ENCODE measurements at places on chromosomes 1 and 21.

DNA sequence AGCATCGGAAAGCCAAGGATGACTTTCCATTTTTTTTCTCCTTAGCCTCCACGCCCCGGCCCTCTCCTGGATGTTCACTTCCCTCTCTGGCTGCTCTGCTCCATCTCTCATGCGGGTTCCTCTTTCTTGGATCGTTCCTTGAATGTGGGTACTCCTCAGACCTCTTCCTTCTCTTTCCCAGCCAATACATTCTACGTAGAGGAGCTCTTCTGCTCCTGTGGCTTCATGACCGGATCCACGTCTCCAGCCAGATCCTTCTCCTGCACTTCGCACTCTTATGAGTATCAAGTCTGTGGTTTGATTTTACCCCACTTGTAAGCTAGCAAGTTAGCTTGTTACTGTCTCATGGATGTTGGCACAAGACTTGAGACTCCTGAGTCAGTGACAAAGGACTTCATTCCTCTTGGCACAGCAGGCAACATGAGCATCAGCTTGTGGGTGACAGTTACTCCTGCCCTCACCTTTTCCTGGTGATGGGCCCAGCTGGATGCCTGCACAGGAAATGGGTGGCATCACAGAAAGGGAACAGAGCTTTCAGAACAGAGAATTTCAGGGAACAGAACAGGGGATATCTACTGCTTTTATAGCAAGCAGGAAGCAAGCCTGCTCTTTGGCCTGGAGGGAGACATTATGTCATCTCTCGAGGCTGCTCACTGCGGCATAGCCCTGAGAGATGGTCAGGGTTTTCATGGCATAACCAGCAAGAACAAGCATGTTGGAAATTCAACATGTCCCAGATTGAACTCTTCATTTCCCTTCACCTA is 100.1 kb upstream of the KIF26B start:
- DNase-seq: no peak
- no peaks in the 10 kb centered on the region for H3K27me3 ChIP-seq
- no peak overlapping the region for H3K4me3 ChIP-seq
- H3K27ac ChIP-seq: no peak overlapping the region
- peaks cover 5% of the 10 kb centered on the region for H3K4me1 ChIP-seq

DNA sequence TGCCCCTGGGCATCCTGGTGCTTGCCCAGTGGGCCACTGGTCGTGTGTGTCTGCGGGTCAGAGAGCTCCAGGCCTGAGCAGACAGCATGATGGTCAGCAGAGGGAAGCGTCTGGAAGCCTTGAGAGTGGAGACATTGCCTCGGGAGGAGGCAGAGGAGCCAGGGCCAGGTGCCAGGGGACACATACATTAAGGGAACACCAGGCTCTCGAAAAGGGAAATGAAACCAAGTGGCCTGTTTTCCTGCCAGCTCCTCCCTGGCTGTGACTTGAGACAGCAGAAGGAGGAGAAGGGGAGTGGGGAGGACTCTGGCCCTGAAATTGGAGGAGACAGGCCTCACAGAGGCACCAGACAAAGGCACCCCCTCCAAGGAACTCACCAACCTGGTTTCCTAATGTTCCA is 62.4 kb upstream of the LRP8 start:
- H3K27me3 ChIP-seq: no peaks in the 10 kb centered on the region
- H3K4me1 ChIP-seq: no peaks in the 10 kb centered on the region
- H3K27ac ChIP-seq: no peak overlapping the region
- H3K36me3 ChIP-seq: peaks cover 5% of the 10 kb centered on the region

DNA sequence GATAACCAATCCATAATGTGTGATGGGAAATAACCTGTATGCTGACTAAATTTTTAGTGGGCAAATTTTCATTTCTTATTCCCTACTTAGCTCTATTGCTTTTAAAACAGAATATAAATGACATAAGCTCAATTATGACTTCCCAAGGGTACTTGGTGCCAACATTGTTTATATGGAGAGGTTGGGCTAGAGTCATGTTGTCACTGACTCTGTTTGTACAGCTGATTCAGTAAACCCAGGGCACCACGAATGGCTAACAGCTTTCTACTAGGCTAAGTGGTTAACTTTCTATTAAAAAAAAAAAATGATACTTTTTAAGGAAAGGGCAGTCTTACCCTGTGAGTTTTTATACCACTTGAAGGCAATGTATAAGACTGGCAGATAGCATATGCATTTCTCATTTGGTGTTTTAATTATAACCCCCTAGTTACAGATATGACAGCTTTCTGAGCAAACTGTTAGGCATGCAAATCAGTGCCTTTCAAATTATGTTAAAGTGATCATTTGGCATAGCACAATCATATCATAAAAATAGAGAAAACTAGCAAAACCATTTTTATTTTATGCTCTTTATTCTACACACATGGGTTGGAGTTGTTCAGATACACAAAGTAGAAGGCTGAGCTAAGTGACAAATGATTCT is 147.1 kb downstream of the DNM3 start:
- H3K4me1 ChIP-seq: no peaks in the 10 kb centered on the region
- H3K27me3 ChIP-seq: no peaks in the 10 kb centered on the region
- DNase-seq: no peak
- no peak overlapping the region for H3K4me3 ChIP-seq
- H3K27ac ChIP-seq: no peak overlapping the region
- H3K36me3 ChIP-seq: no peaks in the 10 kb centered on the region

- no peaks in the 10 kb centered on the region for H3K36me3 ChIP-seq
- no peak for DNase-seq
- H3K27me3 ChIP-seq: no peaks in the 10 kb centered on the region
- H3K4me1 ChIP-seq: no peaks in the 10 kb centered on the region
- no peak overlapping the region for H3K4me3 ChIP-seq
- H3K27ac ChIP-seq: no peak overlapping the region
These were observed 9.9 kb downstream of the CD160 start for GRCh38 chr1:145729196-145729595.
